ENCODE measurements at places on chromosomes 2 and 18. TPM values are rescaled to one million over a fixed set of nuclear protein-coding genes. Genes with fewer than 3 reads are reported as not detected.

DNA sequence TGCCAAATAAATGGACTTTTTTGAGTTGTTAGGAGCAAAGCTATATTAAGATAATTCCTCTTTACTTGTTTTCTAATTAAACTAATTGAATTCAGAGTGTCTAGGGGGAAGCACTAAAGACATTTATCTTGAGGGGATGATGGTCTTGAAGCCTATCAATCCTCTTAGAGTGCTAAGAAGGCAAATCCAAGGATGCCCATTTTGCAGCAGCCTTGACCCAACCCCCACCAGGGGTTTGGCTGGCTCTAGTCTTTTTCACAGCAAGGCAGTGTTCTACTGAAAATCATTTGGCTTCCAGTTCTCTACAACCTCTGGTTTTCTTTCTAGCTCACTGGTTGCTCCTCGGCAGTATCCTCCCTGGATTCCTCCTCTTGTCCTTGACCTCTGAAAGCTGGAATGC lies 6.5 kb upstream of the RAX start:
- no peaks in the 10 kb centered on the region for H3K4me1 ChIP-seq
- H3K27me3 ChIP-seq: no peaks in the 10 kb centered on the region
- H3K36me3 ChIP-seq: no peaks in the 10 kb centered on the region

- H3K4me1 ChIP-seq: no peaks in the 10 kb centered on the region
- H3K27ac ChIP-seq: no peak overlapping the region
- H3K27me3 ChIP-seq: no peaks in the 10 kb centered on the region
- no peak overlapping the region for H3K4me3 ChIP-seq
- H3K36me3 ChIP-seq: no peaks in the 10 kb centered on the region
Observed at GRCh38 chr2:237879991-237880560, 20.7 kb downstream of the RAMP1 start.

GRCh38 chr18:13606604-13607254 lies 119.6 kb downstream of the FAM210A start:
- H3K36me3 ChIP-seq: no peaks in the 10 kb centered on the region
- no peak overlapping the region for H3K27ac ChIP-seq
- no peak for DNase-seq
- no peaks in the 10 kb centered on the region for H3K27me3 ChIP-seq
- H3K4me1 ChIP-seq: peaks cover 16% of the 10 kb centered on the region

GRCh38 chr2:101348883-101349282 lies 38.4 kb downstream of the CREG2 start:
- H3K27ac ChIP-seq: no peak overlapping the region
- DNase-seq: no peak

DNA sequence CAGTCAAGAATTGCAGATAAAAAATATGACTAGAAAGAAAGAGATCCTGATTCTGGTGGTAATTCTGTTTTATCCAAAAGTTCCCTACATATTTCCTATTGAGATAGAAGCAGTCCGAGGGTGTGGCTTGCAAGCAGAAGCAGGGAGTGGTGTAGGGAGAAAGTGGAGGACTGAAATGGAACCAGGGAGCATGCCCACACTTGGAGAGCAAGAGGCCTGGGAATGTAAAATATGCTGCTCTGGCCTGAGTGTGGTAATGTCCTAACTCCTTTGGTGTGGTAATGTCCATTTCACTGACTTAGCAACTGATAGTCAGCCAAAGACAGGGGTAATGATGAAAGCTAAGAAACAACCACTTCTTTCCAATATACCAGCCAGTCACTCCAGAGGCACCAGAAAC lies 30.1 kb upstream of the FMNL2 start:
- no peak for DNase-seq
- H3K27ac ChIP-seq: no peak overlapping the region
- no peaks in the 10 kb centered on the region for H3K4me1 ChIP-seq
- H3K27me3 ChIP-seq: no peaks in the 10 kb centered on the region

DNA sequence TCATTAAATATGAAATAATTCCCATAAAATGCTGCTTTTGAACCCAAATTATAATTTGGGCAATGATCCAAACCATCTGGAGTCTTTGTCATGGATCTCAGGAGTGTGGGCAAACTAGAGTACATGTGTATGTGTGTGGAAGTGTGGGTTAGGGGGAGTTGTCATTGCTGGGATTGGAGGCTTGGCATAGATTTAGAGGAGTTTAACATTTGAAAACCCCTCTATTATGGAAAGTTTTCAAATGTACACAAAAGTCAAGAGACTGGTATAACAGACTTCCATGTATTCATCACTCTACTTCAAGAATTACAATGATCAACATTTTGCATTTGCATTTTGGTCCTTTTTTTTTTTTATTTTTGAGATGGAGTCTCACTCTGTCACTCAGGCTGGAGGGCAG lies 159.1 kb downstream of the MEIS1 start:
- no peak overlapping the region for H3K27ac ChIP-seq
- no peak overlapping the region for H3K4me3 ChIP-seq
- H3K4me1 ChIP-seq: no peaks in the 10 kb centered on the region
- no peaks in the 10 kb centered on the region for H3K36me3 ChIP-seq
- H3K27me3 ChIP-seq: no peaks in the 10 kb centered on the region

DNA sequence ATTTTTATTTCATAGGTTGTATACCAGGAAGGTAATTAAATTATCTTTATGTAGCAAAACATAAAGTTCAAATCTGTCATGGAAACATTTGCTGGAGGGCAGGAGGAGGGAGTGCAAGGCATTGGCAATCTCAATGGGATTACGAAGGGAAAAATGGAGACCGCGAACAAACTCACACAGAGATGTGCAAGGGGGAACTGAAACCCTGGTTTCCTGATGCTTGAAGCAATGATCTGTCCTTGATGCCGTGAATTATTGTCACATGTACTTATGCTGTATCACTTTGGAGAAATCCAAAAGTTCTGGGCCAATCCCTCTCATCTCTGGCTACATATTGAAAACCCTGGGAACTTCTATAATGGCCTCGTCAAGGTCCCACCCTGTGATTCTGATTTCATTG lies 65.0 kb upstream of the MFF start:
- no peaks in the 10 kb centered on the region for H3K27me3 ChIP-seq
- no peaks in the 10 kb centered on the region for H3K4me1 ChIP-seq
- no peak for DNase-seq
- H3K27ac ChIP-seq: no peak overlapping the region

- no peak overlapping the region for H3K4me3 ChIP-seq
- no peak overlapping the region for H3K27ac ChIP-seq
- no peaks in the 10 kb centered on the region for H3K36me3 ChIP-seq
- H3K27me3 ChIP-seq: no peaks in the 10 kb centered on the region
- no peaks in the 10 kb centered on the region for H3K4me1 ChIP-seq
Observed at GRCh38 chr2:237199082-237199481, 113.4 kb downstream of the COPS8 start.

GRCh38 chr18:49139766-49140165 lies 189.0 kb upstream of the SMAD7 start:
- DNase-seq: no peak
- H3K27me3 ChIP-seq: no peaks in the 10 kb centered on the region
- H3K36me3 ChIP-seq: no peaks in the 10 kb centered on the region
- no peaks in the 10 kb centered on the region for H3K4me1 ChIP-seq

DNA sequence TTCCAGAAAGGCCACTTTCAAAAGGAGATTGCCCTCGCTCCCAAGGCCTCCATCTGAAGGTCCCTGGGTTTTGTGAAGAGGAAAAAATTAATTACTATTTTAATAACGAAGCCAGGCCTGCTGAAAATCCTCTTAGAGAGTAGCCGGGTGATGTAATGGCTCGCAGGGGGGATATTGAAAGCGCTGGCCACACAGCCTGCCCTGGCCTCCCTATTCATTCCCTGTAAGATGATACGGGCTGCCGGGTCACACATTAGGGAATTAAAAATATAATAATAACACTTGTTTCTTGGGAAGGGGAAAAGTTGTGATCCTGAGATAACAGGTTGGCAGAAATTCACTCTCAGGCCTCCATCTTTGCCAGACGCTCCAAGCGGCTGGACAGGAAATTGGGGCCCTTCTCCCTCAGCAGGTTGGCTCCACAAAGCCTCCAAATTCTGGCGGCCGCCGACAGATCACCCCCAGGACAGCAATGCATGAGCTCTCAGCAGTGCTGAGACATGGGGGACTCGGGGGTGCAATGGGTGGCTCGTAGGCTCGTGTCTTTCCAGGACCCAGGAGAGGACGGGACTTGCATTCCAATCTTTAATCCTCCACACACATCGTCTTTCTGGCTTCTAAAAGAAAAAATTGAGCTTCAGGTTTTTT lies 299.9 kb upstream of the SALL3 start:
- H3K36me3 ChIP-seq: no peaks in the 10 kb centered on the region
- H3K4me1 ChIP-seq: no peaks in the 10 kb centered on the region
- DNase-seq: no peak
- H3K27ac ChIP-seq: no peak overlapping the region
- no peaks in the 10 kb centered on the region for H3K27me3 ChIP-seq

- H3K27ac ChIP-seq: no peak overlapping the region
- no peak for DNase-seq
- H3K4me1 ChIP-seq: peaks cover 14% of the 10 kb centered on the region
- H3K36me3 ChIP-seq: no peaks in the 10 kb centered on the region
- H3K4me3 ChIP-seq: no peak overlapping the region
Observed at GRCh38 chr2:6929196-6929819, 12.1 kb downstream of the RNF144A start.

GRCh38 chr18:27652480-27653121 lies 467.5 kb upstream of the CHST9 start:
- no peaks in the 10 kb centered on the region for H3K27me3 ChIP-seq
- H3K27ac ChIP-seq: no peak overlapping the region
- no peaks in the 10 kb centered on the region for H3K36me3 ChIP-seq
- no peak overlapping the region for H3K4me3 ChIP-seq

DNA sequence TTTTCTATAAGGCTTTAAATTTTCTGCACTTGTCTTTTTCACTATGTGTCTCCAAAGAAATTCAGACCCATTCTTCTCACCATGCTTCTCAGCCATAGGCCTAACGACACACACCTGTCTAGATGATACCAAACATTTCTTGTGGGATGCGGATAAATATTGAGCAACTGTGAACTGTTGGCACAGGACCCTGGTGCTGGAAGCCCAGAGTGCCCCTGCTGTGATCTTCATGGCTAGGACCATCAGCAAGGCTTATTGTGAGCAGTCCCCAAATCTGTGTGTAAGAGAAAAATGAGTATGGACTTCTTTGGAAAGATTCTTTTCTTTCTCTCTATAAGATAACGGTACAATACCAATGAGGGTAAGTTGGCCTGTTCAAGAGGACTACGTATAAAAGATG lies 54.1 kb upstream of the NCK2 start:
- no peak overlapping the region for H3K27ac ChIP-seq
- DNase-seq: no peak
- no peaks in the 10 kb centered on the region for H3K36me3 ChIP-seq
- H3K27me3 ChIP-seq: no peaks in the 10 kb centered on the region

DNA sequence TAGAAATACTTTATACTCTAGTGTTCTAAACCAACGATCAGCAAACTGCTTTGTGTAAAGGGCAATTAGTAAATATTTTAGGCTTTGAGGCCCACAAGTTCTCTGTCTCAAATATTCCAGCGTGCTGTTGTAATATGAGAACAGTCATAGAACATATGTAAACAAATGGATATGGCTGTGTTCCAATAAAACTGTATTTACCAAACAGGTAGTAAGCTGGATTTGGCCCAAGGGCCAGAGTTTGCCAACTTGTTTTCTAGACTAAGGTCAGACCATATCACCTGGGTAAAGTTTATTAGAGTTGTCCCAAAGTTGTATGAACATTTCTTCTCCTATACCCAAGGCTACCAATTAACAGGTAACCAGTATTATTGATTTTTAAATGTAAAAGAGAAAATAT lies 303.2 kb upstream of the MC4R start:
- H3K27ac ChIP-seq: no peak overlapping the region
- H3K36me3 ChIP-seq: no peaks in the 10 kb centered on the region
- no peak overlapping the region for H3K4me3 ChIP-seq
- H3K27me3 ChIP-seq: no peaks in the 10 kb centered on the region

DNA sequence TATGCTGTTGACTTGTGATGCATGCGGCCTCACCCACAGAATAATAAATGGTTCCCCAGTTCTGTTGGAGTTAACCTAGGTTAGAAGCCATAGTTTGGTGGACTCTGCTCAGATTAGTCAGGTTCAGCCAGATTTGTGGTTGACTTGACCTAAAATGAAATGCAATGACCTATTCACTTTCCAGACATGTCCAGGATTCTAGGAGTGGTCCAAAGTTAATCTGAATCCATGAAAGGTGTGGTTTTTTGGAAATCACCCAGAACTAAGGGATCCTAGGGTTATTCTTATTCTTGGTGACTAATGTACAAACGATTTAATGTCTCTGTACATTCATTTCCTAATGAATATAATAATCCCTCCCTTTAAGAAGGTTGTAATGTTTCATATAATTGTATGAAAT lies 88.9 kb upstream of the RBBP8 start:
- peaks cover 18% of the 10 kb centered on the region for H3K4me1 ChIP-seq
- no peak overlapping the region for H3K4me3 ChIP-seq
- H3K27me3 ChIP-seq: no peaks in the 10 kb centered on the region
- no peak for DNase-seq
- H3K36me3 ChIP-seq: no peaks in the 10 kb centered on the region

DNA sequence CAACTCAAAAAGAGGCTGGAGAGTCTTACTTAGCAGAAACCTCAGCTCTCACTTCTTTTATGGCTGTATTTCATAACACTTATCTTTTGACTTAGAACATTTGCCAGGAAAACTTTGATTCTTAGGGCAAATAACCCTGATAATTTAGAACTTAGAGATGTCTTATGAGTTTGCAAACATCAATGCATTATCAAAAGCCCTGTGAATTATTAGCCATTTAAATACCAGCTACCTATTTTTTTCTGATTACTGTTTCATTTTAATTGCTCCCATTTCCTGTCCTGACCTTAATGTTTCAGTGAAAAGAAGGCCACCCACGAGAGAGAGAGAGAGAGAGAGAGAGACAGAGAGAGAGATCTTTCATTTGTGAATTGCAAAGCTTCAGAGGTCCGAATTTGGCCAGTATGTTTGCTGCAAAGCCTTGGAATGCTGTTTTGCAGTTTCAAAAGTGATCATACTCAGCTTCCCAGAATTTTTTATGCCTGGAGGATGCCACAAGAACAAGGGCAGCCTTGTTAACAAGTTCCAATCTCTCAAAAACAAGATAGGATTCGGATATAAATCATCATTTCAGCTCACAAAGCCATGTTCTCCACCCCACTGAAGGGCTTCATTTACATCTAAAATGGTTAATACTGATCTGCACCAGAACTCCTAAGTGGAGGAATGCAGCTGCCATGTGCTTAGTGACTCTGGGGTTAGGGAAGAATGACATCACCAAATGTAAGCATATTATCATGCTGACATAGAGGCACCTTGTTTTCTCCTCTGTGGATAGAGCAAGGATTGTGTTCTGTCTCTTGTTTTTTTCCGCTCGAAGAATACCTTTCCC lies 478.2 kb downstream of the ARHGAP15 start:
- no peak for DNase-seq
- H3K4me1 ChIP-seq: no peaks in the 10 kb centered on the region
- H3K4me3 ChIP-seq: no peak overlapping the region
- no peak overlapping the region for H3K27ac ChIP-seq
- H3K36me3 ChIP-seq: no peaks in the 10 kb centered on the region

GRCh38 chr2:65017335-65017734 lies 28.1 kb downstream of the SLC1A4 start:
- H3K27me3 ChIP-seq: no peaks in the 10 kb centered on the region
- no peak overlapping the region for H3K4me3 ChIP-seq
- peaks cover 12% of the 10 kb centered on the region for H3K36me3 ChIP-seq
- H3K4me1 ChIP-seq: no peaks in the 10 kb centered on the region

GRCh38 chr2:174333017-174333371 lies 1.8 kb upstream of the SP9 start:
- peaks cover 52% of the 10 kb centered on the region for H3K27me3 ChIP-seq
- H3K4me1 ChIP-seq: peaks cover 69% of the 10 kb centered on the region
- H3K27ac ChIP-seq: no peak overlapping the region
- no peaks in the 10 kb centered on the region for H3K36me3 ChIP-seq
- DNase-seq: no peak

NYAP2 gene
- 2.4 TPM for total RNA-seq

MTERF4 gene
- total RNA-seq: 36.2 TPM

CNDP1 gene
- total RNA-seq: not detected

LCT gene
- total RNA-seq: not detected

CD207 gene
- total RNA-seq: not detected

EIPR1 gene
- total RNA-seq: 32.1 TPM
